ENCODE measurements at places on chromosomes 6 and 20.

- DNase-seq: no peak
These were observed 6.3 kb downstream of the BMP6 start for GRCh38 chr6:7732228-7732627.

- no peak for DNase-seq
These were observed 80.1 kb upstream of the PTPRK start for GRCh38 chr6:128600397-128600951.

GRCh38 chr20:34420146-34420545, 57.1 kb downstream of the ITCH start:
- DNase-seq: no peak

DNA sequence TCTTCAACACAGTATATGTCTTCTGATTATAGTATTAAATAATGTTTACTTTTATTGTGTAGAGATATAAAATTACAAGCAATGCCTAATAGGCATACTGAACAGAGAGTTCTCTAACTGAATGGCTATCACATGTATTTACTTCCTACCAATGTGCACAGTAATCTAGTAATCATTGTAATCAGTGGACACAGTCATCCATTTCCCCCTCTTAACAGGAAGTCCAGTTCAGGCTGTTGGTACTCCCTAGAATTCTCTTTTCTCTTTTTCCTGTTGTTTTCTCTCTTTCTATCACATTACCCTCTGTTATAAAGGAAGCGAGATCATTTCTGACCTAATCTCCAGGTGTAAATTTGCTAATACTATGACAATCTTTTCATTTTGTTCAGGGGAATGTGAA, 172.5 kb downstream of the HTR1B start:
- DNase-seq: no peak

DNA sequence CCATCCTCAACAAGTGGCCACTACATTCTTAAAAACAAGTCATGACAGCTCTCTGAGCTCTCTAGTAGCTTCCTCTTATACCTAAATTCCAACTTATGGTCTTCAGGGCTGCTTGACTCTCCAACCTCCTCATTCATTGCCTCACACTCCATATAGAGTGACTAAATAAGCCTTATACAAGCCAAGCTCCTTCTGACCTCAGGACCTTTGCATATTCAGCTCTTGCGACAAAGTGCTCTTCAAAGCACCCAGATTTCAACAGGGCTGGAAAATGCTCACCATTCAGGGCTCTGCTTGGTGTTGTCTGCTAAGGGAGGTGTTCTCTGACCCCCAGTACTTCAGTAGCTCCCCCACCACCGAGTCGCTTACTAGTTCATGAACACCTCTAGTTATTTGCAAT, 3.7 kb downstream of the TREML2 start:
- no peak for DNase-seq

DNA sequence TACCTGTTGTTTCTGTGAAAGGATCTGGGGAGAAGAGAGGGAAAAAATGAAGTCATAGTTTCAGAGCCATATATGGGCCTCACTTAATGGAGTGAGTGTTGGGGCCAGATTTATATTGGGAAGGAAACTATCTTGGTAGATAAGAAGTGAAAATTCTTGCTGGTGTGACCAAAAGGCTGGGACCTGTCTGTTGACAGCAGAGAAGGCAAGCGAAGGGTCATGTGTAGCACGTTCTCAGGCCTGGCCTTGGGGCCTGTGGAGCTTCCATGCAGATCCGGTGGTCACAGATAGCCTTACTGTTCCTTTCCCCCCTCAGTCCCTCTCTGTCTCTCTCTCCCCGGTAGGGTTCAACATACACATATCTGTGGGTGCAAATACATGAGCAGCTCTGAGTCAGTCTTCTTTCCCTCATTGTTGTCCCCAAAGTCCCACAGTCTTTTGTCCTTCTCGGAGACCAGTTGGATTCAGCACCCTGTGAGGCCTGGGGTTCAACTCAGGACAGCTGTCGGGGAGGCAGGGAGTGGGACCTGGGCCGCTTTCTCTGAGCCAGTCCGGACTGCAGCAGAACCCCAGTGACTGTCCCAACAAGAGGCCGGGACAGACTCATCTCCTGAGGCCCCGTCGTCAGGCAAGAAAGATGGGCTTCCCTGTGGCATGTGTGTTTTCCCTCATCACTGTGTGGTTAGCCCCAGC, 34.6 kb downstream of the PPP1R14C start:
- DNase-seq: no peak

GRCh38 chr6:52549428-52549827, 27.4 kb downstream of the TRAM2 start:
- no peak for DNase-seq

GRCh38 chr20:64025101-64025825, 10.7 kb upstream of the C20orf204 start:
- no peak for DNase-seq

DNA sequence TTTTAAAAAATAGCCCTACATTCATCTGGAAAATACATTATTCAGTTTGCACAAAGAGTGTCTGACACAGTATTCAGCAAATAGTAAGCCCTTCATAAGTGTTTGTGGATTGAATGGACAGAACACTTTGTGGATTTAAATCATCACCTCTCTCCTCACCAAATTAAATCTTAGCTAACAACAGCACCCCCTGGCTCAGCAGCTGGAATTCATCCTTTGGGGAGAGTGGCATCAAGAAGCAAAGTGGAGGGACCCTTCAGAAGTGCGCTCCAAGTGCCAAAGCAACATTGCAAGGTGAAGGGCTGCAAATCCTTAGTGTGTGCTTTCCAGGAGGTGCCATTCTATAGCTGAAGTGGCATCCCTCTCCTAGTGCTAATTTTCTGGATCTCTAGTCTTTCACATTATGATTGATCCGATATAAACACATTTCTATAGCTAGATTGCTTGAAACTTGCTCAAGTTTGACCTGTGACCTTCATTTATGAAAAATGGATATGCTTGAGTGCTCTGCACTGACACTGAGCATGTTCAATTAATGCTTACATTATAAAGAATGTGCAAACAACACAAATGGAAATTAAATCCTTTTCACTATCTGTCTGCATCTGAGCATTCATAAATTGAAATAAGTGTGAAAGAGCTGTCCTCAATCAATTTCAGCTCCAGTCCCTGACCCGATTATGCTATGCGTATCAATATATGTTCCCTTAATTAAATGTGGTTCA, 891.7 kb downstream of the C6orf118 start:
- DNase-seq: no peak

DNA sequence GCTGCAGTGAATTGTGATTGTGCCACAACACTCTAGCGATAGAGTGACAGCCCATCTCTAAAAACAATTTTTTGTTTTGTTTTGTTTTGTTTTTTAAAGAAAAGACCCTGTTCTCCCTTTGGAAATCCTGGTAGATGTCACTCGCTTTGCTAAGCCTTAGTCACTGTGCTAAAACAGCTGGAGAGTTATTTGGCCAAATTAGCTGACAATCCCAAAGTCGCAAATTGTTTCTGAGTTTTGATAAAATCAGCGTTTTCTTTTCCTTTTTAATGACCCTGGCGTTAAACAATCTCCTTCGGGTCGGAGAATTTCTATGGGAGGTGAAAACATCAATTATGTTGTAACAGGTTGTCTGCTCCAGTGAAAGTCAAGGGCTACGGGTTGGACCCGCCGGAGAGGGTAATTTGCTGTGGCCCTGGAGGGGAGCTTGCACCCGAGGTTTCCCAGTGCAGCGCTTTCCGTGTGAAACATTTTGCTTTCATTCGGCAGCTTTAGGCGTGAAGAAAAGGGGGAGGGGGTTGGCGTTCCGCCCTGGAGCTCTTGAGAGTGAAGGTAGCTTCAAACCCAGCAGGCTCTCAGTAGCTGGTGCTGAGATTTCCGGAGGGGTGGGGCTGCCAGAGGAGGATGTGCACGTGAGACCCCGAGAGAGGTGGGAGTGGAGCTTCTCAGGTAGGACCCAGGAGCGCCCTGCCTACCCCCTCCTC, 296.6 kb downstream of the PHACTR1 start:
- DNase-seq: peak; percentile 73

DNA sequence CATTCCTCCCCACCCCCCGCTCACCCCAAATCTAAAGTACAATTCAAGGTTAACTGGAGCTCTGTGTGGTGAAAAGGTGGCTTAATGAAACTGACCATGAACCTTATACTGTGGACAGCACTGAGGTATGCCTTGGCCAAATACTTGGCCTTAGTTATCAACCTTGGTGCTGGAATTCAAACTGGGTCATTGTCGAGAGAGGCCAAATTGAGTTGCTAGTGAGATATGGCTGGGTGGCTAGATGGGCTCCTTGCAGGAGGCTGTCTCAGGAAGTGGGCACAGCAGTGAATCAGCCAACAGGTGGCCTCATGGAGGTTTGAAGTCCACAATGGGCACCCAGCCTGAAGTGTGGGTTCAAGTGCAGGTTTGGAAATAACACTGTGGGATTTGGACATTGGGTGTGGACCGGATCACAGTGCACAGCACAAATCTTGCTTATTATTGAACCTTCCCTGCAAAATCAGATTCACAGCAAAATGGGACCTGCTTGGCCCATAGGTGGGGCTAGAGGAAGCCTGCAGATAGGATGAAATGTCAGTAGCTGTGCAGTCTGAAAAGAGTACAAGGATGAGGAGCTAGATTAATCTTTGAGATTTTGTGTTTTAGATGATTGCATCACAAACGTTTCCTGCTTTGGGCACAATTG, 5.6 kb upstream of the BTBD3 start:
- DNase-seq: no peak
